ENCODE measurements at places on chromosomes 1 and 21.

DNA sequence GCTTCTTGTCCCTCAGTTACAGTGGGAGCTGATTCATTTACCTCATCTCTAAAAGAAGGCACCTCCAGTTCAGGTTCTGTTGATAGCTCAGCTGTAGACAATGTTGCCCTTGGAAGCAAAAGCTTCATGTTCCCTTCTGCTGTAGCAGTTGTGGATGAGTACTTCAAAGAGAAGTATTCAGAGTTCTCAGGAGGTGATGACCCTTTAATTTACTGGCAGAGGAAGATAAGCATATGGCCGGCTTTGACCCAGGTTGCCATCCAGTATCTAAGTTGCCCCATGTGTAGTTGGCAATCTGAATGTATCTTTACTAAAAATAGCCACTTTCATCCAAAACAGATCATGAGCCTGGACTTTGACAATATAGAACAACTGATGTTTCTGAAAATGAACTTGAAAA lies 4.5 kb downstream of the ZBED6 start:
- DNase-seq: no peak

DNA sequence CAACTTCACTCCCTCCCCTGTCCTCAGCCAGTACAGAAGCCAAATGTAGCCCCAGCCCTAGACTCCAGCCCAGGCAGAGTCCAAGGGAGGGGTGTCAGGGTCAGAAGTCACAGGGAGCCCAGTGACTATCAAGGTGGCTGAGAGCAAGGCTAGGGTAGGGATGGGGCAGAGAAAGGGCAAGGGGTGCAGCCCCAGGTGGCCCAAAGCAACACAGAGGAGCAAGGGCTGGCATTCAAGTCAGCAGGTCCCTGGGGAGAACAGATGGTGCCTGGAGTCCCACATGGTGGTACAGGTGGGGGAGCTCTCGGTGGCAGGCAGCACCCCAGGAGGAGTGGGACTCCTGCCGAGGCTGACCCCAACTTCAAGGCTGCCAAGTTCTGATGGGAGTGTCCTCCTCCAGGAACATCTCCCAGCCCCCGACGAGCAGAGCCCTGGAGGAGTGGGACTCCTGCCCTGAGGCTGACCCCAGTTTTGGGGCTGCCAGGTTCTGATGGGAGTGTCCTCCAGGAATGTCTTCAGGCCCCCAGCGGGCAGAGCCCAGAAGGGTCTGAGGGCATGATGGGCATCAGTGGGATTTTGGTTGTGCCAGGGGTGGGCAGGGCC lies 3.7 kb upstream of the DVL1 start:
- no peak for DNase-seq

- no peak for DNase-seq
Measured at GRCh38 chr1:182113879-182114626, 52.5 kb upstream of the ZNF648 start.

DNA sequence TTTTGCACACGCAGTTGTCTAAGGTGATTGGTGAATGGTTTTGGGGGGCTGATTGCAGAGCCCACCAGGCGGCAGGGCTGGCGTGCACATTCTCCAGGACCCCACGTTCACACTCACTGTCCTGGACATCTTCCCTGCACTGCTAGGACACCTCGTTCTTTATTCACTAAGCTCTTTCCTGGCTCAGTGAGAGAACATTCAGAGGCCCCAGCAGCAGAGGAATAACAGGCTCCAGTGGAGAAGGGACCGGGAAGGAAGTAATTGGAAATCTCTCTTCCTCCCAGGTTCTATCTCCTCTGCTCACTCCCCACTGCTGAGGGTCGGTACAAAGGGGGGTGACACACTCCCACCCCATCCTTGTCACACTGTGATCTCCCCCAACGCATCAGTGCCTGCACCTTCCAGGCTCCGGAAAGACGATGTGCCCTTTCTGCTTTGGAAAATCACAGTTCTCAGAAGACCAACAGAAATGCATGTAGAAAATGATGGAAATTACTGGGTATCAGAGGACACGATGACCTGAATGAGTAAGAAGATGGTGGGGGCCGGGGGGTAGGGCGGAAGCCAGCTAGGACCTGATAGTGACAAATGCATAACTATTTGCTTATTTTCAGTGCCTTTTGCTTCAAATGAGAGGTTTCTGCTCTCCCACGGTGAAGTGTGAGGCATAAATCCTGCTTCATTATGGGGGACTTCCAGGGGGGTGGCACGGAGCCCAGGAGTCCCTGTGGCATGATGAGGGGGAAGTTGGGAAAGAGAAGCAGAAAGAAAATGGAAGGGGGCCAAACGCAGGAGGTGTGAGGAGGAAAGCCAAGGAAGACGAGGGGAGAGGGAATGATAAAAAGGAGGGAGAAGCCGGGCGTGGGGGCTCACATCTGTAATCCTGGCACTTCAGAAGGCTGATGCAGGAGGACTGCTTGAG lies 25.2 kb upstream of the KIF26B start:
- DNase-seq: no peak

DNA sequence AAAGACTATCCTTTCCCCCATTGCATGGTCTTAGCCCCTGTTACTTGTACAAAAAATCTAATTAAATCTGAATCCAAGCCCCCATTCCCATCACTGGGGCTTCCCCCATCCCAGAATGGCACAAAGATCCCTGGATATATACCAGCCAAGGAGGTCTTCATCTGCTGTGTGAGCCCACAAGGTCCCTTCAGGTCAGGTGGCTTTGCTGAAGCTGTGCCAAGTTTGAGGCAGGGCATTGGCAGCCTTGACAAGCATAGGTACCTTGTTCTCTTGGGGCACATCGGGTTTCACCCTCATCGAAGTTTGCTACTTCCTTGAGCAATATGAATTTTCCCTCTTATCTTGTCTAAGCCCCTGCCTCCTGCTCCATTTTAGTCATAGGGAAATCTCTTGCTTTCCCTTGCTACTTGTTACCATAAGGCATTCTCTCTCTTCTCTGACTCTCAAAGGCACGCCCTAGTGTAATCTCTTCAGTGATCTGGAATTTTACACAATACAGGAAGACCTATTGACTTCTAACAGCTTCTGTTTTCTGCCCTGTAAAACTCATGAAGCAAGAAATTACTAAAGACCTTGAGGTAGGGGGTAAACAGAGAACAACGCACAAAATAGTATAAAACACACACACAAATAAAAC lies 71.4 kb upstream of the COG2 start:
- no peak for DNase-seq

DNA sequence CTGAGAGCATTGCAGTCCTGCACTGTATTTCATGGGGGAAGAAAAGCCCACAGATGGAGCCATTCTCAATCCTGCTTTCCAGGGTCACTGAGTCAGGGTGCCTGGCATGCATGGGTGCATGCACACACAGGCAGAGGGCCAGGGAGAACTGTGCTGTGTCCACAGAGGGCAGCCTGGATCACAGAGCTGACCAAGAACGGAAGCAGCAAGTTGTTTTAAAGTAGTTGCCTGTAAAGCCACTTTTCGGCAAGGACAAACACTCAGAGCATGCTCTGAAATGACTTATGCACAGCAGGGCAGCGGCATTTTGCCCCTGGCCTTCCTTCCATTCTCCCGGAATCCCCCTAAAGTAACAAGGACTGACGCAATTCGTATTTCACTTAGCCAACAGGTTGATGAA lies 3.6 kb downstream of the ERG start:
- DNase-seq: no peak

- no peak for DNase-seq
Measured at GRCh38 chr1:3743421-3743820, 8.8 kb upstream of the CCDC27 start.

DNA sequence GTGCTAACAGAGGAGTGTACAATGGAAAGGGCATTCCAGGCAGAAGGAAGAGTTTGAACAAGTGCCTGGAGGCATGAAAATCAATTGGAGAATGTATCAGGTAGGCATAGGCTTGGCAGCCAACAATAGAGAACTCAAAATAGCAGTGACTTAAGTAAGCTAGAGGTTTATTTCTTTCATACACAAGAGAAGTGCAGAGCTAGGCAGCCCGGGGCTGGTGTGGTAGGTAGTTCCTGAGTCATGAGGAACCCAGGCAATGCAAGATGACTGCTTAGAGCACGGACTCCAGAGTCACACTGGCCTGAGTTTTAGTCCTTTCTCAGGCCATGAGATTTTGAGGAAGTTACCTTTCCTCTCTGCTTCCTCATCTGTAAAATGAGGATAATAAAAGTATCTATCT lies 74.8 kb upstream of the LRRN2 start:
- no peak for DNase-seq

DNA sequence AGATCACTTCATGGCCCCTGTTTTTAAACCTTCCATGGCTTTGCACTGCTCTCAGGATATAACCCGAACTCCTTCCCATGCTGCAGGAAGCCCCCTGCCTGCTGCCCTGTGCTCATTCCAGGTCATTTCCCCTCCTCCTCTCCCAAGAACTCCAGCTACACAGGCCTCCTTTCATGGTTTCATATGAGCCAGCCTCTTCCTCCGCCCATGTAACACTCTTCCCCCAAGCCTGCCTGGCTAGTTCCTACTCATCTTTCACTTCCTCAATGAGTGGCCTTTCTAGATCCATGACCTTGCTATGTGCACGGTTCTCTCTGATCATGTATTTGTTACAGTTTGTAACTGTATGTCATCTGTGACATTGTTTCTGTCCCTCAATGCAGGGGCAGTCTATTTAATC lies 3.1 kb upstream of the NCF2 start:
- no peak for DNase-seq

GRCh38 chr1:180912211-180912800 lies 391 bp upstream of the KIAA1614 start:
- no peak for DNase-seq

GRCh38 chr1:224542783-224543440 lies 73.2 kb upstream of the CNIH3 start:
- no peak for DNase-seq

DNA sequence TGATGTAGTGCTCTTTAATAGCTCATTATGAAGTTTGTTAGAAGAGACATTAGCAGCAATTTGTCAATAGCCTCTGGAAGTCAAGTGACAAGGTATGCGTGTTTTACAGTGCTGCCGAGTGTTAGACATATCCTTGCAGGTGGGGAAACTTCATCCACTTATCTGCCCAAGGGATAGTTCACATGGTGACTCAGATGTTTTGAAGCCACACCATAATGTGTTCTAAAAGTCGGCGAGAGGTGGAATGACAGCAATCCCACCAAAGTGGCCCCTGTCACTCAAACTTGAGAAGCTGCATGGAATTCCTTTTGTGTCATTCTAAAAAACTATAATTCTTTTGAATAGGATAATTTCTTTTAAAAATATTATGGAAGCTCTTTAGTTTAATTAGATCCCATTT lies 98.1 kb downstream of the RUNX1 start:
- no peak for DNase-seq

DNA sequence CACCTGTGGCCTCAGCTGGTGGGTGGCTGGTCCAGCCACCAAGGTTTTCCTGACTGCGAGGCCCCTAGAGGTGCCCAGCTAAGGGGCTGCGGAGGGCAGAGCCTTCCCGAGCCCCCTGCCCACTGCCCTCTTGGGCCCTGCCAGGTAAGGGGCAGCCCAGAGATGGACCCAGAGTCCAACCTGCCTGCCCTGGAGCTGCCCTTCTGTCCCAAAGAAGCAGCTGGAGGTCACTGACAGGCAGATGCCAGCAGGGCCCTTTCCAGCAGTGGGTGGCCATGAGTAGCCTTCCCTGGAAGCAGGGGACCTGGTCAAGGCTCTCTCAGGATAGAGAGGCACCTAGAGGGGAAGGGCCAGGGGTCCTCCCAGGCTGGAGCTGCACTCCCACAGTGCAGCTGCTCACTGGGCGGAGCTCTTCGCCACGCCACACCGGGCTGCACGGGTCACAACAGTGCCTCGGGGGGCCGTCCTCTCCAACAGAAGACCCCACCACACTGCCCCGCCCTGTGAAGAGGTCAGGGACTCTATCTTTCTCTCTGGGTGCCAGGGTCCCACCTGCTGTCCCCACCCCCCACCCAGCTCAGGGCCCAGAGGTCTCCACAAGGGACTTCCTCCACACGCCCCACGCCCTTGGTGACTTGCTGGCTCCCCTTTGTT lies 10.9 kb upstream of the GNB1 start:
- DNase-seq: no peak

- DNase-seq: no peak
Measured at GRCh38 chr21:46096596-46097335, 1.1 kb upstream of the COL6A2 start.

DNA sequence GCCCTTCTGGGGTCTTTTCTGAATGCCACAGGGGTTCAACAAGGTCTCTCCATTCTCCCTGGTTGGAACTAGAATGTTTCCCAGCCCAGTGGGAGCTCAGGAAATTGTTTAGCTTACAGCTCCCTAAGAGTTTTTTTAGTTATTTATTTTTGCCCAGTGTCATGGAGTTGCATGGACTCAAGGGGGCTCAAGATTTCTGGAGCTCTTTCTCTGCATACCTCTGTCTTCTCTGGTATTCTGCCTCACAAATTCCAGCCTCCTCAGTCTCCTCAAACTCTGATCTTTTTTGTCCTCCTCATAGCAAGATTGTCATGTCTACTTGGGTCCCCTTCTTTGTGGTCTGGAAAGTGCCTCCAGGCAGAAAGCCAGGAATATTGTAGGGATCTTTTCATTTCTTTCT lies 15.9 kb upstream of the PPP2R5A start:
- no peak for DNase-seq

GRCh38 chr1:51570063-51570710 lies 46.7 kb upstream of the OSBPL9 start:
- DNase-seq: no peak

- no peak for DNase-seq
Measured at GRCh38 chr1:227242811-227243682, 75.2 kb downstream of the CDC42BPA start.

DNA sequence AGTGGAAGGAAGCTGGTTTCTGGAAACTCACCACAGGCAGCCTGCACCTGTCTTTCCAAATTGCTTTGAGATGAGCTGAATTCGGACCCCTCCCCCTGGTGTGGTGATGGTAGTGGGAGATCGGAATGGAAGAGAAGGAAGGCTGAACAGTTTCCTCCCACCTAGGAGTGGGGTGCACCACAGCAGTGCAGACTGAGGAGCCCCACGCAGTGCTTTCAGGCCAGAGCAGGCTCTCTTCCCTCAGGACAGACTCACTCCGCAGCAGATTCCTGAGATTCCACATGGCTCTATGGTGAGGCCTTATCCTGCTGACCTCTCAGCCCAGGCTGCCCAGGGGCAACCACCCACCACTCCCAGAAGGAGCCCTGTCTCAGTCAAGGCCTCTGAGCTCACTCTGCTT lies 80.9 kb downstream of the ATP1A1 start:
- no peak for DNase-seq

- DNase-seq: no peak
Measured at GRCh38 chr1:81690676-81691453, 109.9 kb upstream of the ADGRL2 start.

- DNase-seq: no peak
Measured at GRCh38 chr21:35980821-35981220, 79.5 kb downstream of the SETD4 start.

DNA sequence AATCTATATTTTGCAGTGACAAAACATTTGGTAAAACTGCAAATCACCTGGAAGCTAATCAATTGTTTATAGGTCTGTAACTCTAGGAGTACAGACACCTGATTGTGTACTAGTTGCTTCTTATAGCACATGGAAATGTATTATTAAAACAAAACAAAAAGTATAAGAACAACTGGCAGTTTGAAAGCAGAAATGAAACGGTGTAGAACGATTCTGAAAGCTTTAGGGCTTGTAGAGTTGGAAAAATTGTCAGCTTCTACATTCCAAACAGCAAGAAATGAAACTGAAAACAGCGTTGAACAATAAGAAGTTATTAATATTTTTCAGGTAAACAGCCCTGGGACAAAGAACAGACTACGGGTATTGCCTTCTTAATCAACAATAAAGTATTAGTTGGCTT lies 273.3 kb downstream of the OLFM3 start:
- DNase-seq: no peak

All from stimulated activated CD8-positive, alpha-beta memory T cell treated with anti-CD3 and anti-CD28 coated beads, Interleukin-7, amount 100 ng/mL, for 1 hour (primary cell).